Upper lobe of right lung (tissue), 1 donor: ENCODE measurements at places on chromosomes 4 and X. TPM values are rescaled to one million over a fixed set of nuclear protein-coding genes. Genes with fewer than 3 reads are reported as not detected.

SPON2 gene
- total RNA-seq: 43.9 TPM

DNA sequence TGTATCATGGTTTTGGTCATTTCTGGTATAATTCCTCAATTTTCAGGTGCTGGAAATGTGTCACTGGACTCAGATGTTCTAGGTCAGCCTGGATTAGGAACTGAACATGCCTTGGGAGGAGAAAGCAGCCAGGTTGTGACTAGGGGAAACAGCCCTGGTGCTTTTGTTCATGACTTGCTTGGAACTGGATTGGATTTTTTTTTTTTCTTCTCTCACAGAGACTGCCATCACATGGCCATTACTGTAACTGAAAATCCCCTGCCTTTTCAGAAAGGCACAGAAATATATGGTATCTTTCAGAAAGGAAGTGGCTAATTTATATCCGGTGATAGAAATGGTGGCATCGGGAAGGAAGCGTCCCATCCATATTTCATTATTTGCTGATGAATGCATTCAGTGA is 34.6 kb downstream of the SEPTIN11 start:
- H3K4me1 ChIP-seq: peaks cover 72% of the 10 kb centered on the region
- no peaks in the 10 kb centered on the region for H3K36me3 ChIP-seq
- H3K27me3 ChIP-seq: no peaks in the 10 kb centered on the region
- DNase-seq: no peak
- H3K27ac ChIP-seq: peak overlapping the region; percentile 65

- H3K36me3 ChIP-seq: no peaks in the 10 kb centered on the region
- no peak for DNase-seq
- no peaks in the 10 kb centered on the region for H3K27me3 ChIP-seq
- H3K4me3 ChIP-seq: no peak overlapping the region
These were observed 323.8 kb downstream of the FBXW7 start for GRCh38 chr4:152211936-152212653.

DNA sequence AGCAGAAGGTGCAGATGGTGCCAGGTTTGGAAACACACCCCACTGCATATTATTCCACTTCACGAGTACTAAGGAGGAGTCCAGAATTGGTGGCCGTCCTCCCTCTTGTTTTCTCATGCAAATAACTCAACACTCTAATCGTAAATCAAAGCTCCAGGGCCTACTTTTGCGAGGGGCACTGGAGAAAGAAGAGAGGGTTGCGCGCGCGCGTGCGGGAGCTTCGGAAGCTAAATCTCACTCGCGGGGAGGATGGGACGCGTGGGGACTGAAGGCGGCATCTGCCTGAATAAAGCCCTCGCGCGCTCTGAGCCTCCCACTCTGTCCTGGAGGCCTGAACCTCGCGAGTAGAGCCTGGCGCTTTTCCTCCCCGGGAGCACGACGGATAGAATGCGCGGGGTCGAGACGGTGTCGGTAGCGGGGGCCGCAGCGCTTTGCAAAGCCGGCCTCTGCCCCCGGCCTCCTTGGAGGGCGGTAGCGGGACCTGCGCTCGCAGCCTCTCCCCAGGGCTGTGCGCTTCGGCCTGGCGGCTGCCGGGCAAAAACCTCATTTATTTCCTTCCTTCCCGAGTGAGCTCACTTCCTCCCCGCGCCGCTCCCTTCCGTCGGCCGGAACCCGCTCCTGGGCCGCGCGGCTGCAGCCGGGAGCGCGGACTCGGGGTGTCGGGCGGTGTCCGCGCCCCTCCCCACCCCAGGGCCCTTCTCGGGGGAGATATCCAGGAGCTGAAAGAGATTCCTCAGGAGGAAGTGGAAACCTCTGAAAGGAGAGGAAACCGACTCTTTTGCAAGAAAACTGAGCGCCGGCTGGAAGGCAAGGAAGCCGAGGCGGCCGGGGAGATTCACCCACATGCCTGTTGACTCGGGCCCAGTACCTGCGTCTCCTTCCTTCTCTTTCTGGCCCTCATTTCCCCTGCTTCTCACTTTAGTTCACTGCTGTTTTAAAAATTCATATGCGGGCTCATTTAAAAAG is 20.7 kb downstream of the HAND2 start:
- H3K36me3 ChIP-seq: no peaks in the 10 kb centered on the region
- peaks cover 5% of the 10 kb centered on the region for H3K4me1 ChIP-seq
- no peak for DNase-seq
- no peak overlapping the region for H3K27ac ChIP-seq
- H3K27me3 ChIP-seq: peaks cover 98% of the 10 kb centered on the region

SPATA18 gene
- 17.3 TPM for total RNA-seq

F11 gene
- 24.7 TPM for total RNA-seq

DNA sequence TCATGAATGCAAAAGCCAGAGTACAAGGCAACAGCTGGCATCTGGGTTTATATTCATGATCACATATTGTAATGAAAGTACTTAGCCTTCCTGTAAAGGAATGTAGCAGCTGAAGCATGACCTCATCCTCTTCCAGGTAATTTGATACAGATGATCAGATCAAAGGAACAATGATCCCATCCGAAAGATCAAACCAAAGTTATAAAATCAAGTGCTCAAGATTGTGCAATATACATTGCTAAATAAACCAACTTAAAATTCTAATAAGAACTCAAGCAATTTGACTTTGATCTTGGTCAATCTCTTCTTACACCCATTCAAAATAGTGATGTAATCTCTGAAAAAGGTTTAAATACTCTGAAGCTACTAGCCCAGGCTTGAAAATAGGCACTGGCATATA is 113.1 kb upstream of the INPP4B start:
- H3K4me3 ChIP-seq: no peak overlapping the region
- no peaks in the 10 kb centered on the region for H3K36me3 ChIP-seq
- H3K27ac ChIP-seq: no peak overlapping the region
- no peaks in the 10 kb centered on the region for H3K27me3 ChIP-seq

RNF150 gene
- 2.4 TPM for total RNA-seq

DNA sequence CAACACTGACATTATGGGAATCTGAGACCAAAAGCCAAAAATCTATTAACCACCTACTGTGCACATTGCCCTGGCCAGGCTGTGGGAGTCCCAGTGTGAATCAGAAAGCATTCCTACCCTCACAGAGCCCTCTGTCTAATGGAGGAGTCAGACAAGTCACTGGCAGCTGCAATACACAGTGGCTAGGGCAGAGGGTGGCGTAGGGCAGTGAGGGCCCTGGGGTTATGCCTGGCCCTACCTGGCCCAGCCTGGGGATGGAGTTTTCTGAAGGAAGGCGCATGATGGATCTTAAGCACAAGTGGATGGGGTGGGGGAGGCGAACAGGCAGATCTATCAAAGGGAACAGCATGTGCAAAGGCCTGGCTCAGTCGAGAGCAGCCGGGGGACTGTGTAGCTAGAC is 10.8 kb downstream of the JAKMIP1 start:
- no peak overlapping the region for H3K4me3 ChIP-seq
- no peak for DNase-seq
- H3K27me3 ChIP-seq: peaks cover 8% of the 10 kb centered on the region
- no peak overlapping the region for H3K27ac ChIP-seq

DNA sequence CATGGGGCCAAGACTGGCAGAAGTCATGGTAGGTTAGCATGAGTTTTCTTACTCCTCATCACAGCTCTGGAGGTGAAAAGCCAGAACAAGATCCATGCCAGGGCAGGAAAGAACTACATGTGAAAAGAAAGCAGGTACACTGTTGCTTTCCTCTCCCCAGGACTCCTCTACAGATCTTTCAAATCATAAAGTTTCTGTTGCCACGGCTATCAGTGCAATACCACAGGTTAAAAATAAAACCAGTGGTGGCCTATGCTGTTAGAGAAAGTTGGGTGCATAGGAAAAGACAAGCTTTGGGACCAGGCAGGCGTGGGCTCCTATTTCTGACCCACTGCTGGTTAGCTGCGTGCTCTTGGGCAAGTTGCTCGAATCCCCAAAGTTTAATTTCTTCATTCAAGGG is 81.4 kb downstream of the SH3RF1 start:
- H3K27me3 ChIP-seq: no peaks in the 10 kb centered on the region
- H3K4me3 ChIP-seq: no peak overlapping the region
- H3K4me1 ChIP-seq: peaks cover 16% of the 10 kb centered on the region
- H3K27ac ChIP-seq: no peak overlapping the region
- no peaks in the 10 kb centered on the region for H3K36me3 ChIP-seq

DNA sequence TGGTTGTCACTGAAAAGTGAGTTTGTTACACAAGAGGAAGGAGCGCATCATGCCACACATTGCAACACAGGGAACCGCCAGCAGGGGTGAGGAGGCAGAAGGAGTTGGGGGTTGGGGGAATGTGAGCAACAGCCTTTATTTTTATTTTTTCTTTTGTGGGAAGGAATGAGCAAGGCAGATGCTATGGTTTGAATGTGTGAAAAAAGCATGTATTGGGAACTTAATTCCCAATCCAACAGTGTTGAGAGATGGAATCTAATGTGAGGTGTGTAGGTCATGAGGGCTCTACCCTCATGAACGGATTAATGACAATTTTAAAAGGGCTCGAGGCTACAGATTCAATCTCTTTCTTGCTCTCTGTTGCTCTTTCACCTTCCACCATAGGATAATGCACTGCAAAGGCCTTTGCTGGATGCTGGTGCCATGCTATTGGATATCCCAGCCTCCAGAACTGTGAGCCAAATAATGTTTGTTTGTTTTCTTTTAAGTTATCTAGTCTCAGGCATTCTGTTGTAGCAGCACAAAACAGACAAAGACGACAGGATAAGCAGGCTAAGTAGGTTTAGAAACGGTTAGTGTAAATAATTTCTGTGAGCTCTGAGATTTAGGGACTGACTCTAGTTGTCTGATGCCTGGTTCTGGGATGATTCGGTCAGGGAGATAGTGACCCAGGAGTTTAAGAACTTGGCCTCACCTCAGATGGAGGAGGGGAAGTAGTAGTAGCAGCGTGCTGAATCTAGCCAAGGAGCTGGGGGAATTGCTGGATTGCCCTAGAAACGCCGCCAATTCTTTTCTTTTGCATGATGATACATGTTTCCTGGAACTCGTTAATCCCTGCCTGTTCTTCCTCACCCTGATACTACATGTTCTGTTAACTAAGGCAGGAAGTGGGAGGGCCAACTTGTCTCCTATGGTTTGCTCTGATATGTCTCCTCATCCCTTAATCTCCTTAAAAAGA is 156.6 kb upstream of the CTSO start:
- H3K27me3 ChIP-seq: no peaks in the 10 kb centered on the region
- no peak overlapping the region for H3K4me3 ChIP-seq
- H3K36me3 ChIP-seq: no peaks in the 10 kb centered on the region
- no peak overlapping the region for H3K27ac ChIP-seq
- no peak for DNase-seq
- no peaks in the 10 kb centered on the region for H3K4me1 ChIP-seq

- H3K27ac ChIP-seq: no peak overlapping the region
- no peaks in the 10 kb centered on the region for H3K36me3 ChIP-seq
- H3K4me3 ChIP-seq: no peak overlapping the region
- DNase-seq: no peak
- H3K27me3 ChIP-seq: no peaks in the 10 kb centered on the region
- peaks cover 5% of the 10 kb centered on the region for H3K4me1 ChIP-seq
These were observed 2.2 kb upstream of the FAM114A1 start for GRCh38 chr4:38865445-38865844.

ENOX2 gene
- 12.2 TPM for total RNA-seq

MAML3 gene
- total RNA-seq: 13.1 TPM

GRCh38 chr4:146283758-146284651 is 69.7 kb downstream of the REELD1 start:
- no peak overlapping the region for H3K4me3 ChIP-seq
- no peaks in the 10 kb centered on the region for H3K27me3 ChIP-seq
- no peaks in the 10 kb centered on the region for H3K36me3 ChIP-seq
- H3K27ac ChIP-seq: no peak overlapping the region

GRCh38 chrX:20116087-20116576 is 575 bp downstream of the MAP7D2 start:
- H3K27me3 ChIP-seq: peaks cover 16% of the 10 kb centered on the region
- no peaks in the 10 kb centered on the region for H3K4me1 ChIP-seq
- no peaks in the 10 kb centered on the region for H3K36me3 ChIP-seq
- H3K4me3 ChIP-seq: peak overlapping the region; percentile 16
- H3K27ac ChIP-seq: no peak overlapping the region

FRG2 gene
- total RNA-seq: not detected

- H3K4me3 ChIP-seq: no peak overlapping the region
- no peaks in the 10 kb centered on the region for H3K36me3 ChIP-seq
- no peaks in the 10 kb centered on the region for H3K27me3 ChIP-seq
- no peak for DNase-seq
- no peaks in the 10 kb centered on the region for H3K4me1 ChIP-seq
These were observed 242.7 kb upstream of the DCAF8L1 start for GRCh38 chrX:28223991-28224390.

DNA sequence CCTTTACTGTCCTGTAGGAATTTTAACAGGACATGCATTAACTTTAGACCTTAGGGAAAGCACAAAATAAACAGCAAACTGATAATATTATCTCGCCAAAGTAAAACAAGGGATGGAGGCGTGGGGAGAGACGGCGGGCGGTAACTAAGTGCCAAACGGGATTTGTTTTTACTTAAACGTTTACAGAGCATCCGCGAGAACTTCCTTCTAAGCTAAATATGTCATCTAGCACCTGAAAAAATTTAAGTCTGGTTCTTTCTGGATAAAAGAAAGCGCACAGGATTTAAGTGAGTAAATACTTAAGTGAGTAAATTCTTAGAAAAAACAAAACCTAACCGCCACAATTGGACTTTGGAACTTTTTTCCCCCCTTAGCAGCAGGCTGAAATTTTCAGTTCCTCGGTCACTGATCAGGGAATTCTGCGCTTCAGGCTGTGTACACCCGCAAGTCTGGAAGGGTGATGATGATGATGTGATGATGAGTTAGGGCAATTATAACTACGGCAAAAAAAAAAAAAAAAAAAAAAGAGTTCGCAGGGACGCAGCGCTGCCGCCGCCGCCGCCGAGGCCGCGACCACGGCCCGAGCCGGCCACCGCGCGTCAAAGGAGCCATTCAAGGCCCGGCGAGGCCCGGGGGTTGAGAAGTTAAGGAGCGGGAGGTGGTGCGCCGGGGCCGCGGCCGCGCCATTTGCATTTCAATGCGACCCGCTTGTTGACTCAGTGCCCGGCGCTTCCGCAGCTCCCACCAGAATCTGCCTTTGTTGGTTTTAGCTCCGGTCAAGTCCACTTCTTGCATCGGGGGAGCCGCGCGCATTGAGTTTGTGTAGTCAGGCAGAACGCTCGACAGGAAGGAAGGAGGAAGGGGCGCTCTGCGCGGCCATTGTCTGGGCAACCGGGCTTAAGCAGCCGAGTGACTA is 108.8 kb downstream of the SPRY1 start:
- H3K27me3 ChIP-seq: no peaks in the 10 kb centered on the region
- H3K36me3 ChIP-seq: no peaks in the 10 kb centered on the region
- DNase-seq: peak; percentile 84
- H3K4me3 ChIP-seq: peak overlapping the region; percentile 63

GRCh38 chr4:28548594-28548993 is 1688.0 kb downstream of the STIM2 start:
- H3K36me3 ChIP-seq: no peaks in the 10 kb centered on the region
- DNase-seq: no peak

DNA sequence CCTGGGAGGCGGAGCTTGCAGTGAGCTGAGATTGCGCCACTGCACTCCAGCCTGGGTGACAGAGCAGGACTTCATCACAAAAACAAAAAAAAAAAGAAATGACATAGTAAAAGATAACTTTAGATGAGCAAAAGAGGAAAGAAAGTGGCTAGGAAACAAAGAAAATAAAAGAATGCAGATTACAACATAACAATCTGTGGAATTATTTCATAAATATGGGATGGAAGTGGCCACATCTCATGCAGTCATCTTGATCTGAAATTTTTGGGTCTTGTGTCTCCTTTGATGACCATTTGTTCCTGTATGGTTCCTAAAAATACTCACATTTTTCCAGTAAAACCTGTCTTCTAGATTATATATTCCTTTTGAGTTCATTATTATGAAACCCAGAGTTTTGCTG is 271.4 kb downstream of the SPRY1 start:
- DNase-seq: no peak
- no peaks in the 10 kb centered on the region for H3K27me3 ChIP-seq
- no peak overlapping the region for H3K4me3 ChIP-seq
- peaks cover 7% of the 10 kb centered on the region for H3K4me1 ChIP-seq
- no peak overlapping the region for H3K27ac ChIP-seq
- no peaks in the 10 kb centered on the region for H3K36me3 ChIP-seq

FAT4 gene
- 17.9 TPM for total RNA-seq
